Stimulated activated CD8-positive, alpha-beta memory T cell treated with anti-CD3 and anti-CD28 coated beads, Interleukin-2, amount 100 ng/mL, for 1 hour (primary cell): ENCODE measurements at places on chromosomes 4 and X.

- DNase-seq = no peak
These were observed 112.2 kb upstream of the ENPP6 start for GRCh38 chr4:184329659-184330400.

- no peak for DNase-seq
These were observed 126.0 kb downstream of the LDB2 start for GRCh38 chr4:16772366-16772850.

GRCh38 chrX:68931345-68931744, 102.5 kb downstream of the EFNB1 start:
- no peak for DNase-seq

- DNase-seq = no peak
These were observed 338 bp upstream of the KLHL2 start for GRCh38 chr4:165207016-165207430.

DNA sequence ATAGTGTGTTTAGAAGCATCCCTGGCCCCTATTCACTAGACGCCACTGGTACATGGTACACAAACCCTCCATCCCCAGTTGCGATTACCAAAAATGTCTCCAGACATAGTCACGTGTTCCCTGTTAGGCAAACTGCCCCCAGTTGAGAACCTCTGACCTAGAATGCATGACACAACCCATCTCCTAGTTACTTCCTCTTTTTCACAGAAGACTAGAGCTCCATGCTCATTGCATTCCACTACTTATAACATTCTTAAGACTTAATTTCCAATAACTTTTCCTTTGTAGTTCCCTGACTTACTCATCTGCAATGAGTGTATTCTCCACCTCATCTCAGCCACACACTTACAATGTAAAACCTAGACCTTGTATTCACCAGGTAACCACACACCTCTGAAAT, 68.6 kb downstream of the PRSS12 start:
- DNase-seq = no peak

- DNase-seq = no peak
These were observed 684.5 kb downstream of the GRID2 start for GRCh38 chr4:92988301-92988700.

DNA sequence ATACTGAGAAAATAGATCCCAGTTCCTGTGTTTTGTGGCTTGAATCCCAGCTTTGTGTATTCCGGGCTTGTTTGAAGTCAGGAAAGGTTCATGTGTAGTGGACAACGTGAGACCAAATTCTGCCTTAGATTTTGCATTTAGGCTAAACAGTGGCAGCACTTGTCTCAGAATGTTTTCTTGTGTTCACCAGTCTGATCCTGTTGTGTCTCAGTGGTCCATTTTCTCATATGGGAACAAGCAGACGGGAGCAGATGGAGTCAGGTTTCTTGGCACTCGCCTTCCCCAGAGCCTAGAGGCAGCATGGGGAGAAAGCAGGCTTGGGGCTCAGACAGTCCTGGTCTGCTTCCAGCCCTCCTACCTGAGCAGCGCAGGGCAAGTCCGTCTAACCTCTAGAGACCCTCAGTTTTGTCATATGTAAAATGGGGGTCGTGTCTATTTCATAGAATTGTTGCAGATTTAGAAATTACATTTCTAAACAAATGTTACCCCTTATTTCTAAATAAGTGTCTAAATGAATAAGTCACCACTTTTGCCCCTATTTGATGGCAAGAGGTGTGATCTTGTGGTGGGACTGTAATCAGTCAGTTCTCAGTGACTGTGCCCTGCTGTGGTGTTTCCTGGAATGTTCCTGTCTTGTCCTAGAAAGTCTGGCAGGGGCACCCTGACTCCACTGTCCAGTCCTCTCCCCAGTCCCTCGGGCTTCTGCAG, 28.3 kb upstream of the MSANTD1 start:
- no peak for DNase-seq

DNA sequence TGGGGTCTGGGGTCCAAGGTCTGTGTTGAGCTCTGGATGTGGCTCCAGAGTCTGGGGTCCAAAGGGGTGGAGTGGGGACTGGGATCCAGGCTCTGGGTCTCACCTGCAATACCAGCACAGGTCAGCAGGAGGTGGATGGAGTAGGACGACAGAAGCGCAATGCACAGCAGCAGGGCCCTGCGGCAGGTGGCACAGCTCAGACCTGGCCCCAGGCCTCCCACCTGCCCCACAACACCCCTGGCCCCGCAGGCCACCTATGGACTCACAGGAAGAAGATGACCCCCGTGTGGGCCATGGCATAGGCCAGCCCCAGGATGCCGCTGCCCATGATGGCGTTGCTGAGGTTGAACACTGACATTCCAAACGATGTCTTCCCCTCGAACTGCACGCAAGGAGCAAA, 3.4 kb downstream of the SLC38A5 start:
- no peak for DNase-seq

GRCh38 chr4:2166253-2166652, 75.7 kb downstream of the HAUS3 start:
- DNase-seq = no peak

GRCh38 chrX:48541140-48541814, 1.8 kb downstream of the TBC1D25 start:
- no peak for DNase-seq

GRCh38 chrX:37976153-37976552, 30.2 kb upstream of the SYTL5 start:
- DNase-seq = no peak

DNA sequence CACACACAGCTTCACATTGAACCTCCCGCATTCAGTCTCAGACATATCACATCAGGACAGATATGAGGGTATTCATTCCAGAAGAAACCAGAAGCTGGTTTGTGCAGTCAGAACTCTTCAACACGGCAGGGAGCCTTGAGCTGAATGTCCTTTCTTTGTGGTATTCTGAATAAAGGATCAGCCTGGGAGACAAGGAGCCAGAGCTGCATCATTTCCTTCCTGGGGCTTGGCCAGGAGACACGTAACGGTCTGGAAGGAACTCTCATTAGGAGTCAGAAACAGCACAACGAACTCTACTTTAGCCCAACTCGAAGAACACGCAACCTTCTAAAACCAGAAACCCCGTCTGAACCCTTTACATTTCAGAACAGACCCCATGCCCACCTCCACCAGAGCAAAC, 46.4 kb downstream of the KDR start:
- no peak for DNase-seq

DNA sequence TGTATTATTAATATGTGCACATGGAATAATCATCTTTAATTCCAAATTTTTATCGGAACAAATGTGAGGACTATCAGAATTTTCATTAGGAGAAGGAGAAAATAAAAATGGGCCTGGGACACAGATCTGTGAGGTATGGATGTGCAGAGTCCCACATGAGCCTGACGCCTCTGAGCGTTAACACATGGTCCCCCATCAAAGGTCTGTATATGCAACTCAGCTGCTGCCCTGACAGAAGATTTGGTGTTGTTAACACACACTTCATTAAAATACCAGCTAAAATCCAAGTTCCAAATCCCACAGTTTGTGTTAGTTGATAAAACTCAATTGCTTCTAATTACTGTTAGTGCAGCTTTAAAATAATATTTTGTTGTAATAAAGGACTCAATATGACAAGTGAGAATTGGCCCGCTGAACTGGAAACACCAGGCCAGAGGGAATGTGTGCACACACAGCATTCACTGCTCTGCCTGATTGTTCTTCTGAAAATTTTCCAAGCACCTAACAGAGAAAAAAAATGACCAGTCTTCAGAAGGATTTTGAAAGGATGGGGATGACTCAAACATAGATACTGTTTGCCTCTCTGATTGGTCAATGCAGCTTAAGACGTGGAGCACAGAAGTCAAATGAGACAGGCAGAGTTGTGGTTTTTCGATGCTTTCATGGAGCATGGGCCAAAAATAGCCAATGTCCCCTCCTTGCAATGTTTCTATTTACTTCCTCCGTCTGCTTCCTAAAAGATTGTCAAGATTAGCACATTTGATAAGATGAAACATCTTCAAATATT, 266.6 kb downstream of the NKX6-1 start:
- DNase-seq = no peak

DNA sequence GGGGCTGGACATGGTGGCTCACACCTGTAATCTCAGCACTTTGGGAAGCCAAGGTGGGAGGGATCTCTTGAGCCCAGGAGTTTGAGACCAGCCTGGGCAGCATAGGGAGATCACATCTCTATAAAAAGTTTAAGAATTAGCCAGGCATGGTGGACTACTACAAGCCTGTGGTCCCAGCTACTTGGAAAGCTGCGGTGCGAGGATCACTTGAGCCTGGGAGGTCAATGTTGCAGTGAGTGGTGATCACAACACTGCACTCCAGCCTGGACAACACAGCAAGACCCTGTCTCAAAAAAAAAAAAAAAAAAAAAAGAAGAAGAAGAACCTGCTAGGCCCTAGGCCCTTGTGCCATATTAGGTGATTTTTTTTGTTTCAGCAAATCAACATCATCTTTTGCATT, 12.2 kb downstream of the SRD5A3 start:
- no peak for DNase-seq

- DNase-seq = no peak
These were observed 188.4 kb upstream of the TBC1D9 start for GRCh38 chr4:140944572-140944971.

DNA sequence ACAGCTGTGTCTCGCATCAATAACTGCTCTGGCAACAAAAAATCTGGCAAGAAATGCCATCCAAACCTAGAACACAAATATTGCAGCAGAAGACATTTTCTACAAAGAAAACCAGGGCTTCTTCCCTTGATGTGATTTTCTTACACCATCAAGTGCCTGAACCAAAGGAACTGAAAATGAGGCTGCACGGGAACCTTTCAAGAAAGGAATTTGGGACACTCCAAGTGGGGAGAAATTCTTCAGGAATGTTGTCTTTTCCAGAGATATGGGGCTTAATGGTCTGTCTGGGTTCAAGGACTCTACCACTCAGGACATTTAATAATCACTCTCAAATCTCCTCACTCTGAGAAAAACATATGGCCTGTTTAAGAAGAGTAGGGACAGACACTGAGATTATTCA, 57.6 kb downstream of the PRDM5 start:
- no peak for DNase-seq

DNA sequence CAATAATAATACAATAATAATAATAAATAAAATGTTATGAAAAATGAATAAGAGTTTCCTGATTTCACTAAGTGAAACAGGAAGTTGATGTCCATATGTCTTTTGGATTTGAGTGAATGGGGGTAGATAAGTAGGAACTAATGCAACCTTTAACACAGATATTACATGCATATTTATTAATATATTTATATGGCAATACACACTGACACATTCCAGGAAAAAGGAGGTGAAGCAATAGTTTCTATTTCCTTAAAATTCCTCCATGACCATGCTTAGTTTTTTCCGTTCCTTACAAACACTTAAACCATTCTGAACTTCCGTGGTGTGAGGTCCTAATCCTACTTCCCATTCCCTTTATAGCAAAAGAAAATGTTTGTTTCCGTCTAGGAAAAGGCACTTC, 48.3 kb downstream of the ATXN3L start:
- no peak for DNase-seq

DNA sequence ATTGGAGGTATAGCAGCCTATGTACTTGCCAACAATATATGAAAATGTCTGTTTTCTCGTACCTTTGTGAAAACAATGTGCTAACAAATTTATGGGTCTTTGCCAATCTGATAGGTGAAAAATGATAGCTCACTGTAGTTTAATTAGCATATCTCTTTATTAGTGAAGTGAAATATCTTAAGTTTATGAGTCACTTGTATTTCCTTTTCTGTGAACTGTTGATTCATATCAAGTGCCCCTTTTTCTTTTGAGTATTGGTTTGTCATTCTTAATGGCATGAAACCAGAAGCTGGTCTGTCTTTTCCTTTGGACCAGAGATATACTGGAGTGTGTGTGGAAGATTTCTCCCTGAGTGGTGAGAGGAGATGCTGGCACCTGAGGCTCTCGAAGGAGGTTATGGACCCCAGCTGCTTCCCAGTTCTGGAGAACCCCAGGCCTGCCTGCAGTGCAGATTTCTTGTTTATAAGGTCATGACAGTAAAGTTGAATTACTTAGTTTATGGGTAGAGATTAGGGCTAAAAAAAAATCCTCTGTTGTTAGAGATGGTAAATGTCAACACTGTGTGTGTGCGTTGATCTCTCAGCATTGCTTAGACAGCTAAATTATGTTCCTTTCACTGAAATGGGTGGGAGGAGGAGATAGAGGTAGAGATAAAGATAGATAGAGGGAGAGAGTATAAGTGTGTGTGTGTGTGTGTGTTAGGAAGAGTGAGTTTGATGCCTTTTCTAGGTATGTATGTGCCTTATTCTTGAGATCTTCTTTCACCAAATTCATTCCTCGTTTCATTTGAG, 89.9 kb downstream of the REPS2 start:
- no peak for DNase-seq

DNA sequence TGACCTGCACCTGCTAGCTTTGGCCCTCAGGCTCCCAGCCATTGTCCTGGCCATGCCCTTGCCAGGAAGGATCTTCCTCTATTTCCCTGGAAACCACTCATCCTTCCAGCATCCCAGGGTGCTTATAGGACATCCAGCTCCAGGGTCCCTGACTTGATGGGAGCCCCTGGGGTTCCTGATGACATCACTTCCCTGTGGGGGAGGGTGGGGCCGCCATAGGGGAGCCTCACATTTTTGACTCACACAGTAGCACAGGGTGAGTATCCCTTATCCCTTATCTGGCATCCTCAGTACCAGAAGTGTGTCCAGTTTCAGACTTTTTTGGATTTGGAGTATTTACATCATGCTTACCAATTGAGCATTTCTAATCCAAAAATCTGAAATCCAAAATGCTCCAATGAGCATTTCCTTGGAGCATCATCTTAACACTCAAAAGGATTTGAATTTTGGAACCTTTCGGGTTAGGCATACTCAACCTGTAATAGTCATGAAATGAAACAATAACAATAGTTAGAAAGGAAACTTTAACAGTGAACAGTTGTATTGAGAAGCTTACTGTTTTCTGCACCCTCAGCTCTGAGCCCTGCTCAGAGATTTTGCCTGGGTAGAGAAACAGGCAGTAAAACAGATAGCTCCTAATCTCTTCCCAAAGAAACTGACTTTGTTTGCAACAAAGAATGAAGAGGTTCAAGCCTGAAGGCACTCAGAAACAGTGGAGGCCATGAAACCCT, 22.1 kb downstream of the TNIP2 start:
- no peak for DNase-seq

DNA sequence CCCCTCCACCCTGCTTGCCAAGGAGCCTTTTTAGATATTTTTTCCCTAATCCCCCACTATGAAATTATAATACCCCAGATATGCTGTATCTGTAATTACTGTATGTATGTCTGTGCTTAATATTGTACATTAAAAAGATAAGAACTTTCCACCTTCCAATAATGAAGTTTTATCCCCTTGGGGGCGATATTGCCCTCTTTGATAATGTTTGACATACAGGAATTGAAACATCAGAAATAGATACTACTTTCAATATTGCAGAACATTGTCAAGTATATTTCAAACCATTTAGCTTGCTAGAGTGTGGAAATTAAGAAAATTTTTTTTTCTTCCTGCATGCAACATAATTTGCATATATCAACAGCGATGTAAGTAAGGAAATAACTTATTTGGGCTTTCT, 58.9 kb downstream of the NAF1 start:
- DNase-seq = no peak

DNA sequence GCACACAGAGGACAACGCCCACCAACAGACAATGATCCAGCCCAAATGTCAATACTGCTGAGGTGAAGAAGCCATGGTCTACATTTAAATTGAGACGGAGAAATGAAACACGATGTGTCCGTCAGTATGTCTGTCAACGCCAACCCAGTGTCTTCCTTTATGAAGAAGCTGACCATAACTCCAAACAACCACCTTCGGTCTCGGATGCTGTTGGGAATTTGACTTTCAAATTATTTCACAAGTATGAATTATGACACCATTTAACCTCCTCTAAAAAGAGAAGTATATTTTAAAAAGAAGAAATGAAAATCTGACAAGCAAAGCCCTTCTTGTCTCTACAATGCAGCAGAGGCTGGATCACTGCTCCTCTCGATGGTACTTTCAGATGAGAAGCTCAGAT, 123.7 kb upstream of the MAP3K15 start:
- no peak for DNase-seq
